ENCODE measurements at places on chromosomes 5 and 9.

DNA sequence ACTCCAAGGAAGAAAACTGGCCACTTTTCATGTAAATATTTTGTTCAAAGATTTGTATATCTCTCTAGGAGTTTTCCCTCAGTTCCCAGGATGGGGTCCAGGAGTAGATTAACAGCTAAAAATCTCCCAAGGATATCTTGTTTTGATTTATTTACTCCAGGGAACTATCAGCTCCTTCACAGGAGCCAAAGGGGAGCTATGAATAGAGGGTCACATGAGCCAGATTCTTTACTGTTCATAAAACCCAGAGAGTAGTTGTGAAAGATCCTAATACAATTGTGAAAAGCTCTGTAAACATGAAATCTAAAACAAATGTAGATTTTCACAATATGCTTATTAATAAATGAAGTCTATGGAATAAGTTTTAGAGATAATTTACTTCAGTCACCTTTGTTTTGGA lies 16.9 kb downstream of the DIMT1 start:
- DNase-seq: no peak

GRCh38 chr5:109844148-109844547 lies 154.4 kb downstream of the MAN2A1 start:
- no peak for DNase-seq

DNA sequence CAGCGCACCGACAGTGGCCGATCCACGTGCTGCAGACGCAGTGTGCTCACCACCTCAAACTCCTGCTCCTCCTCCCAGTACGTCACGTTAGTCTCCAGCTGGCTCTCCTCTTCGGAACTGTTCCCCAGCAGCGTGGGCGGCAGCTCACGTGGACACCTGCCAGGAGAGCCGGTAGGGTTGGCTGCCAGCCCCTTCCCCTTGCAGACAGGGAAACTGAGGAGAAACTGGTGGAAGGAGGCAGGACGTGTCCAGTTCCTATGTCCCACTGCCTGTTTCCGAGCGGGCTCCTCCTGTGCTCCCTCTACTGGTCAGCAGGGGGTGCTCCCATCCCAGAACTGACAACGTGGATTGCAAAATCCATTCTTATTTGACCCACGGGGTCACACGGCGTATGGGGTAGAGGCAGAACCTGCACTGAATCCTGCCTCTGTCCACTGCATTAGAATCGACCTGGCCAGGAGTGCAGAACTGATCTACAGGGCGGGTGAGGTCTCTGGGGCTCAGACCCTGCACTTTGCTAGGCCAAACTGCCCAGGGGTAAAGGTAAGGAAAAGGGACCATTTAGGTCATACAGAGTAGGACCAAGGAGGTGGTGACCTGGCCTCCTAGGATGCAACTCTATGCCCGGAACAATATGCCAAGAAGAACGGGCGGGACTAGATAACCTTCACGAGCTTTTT lies 25.7 kb downstream of the PDGFRB start:
- no peak for DNase-seq

- no peak for DNase-seq
These were observed 31.8 kb downstream of the SMC5 start for GRCh38 chr9:70290626-70291025.

- DNase-seq: peak; percentile 52
These were observed 14.4 kb downstream of the PRKACG start for GRCh38 chr9:68999393-69000105.

DNA sequence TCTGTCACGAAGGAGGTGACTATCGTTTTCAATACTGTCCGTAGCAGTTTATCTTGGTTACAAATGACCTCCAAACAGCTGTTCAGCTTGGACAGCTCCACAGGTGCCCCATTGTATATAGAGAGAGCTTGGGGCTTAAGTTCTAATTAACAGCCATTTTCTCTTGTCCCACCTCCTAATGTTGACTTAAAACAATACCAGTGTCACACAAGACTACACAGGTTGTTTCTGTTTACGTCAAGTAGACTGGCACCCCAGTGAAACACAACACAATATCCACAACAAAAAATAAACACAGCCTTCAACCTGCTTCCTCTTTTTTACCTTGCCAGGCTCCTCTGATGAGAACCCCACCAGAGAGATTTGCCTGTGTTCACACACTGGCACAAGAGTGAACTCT lies 39.8 kb upstream of the TLE1 start:
- DNase-seq: no peak
